Hematopoietic multipotent progenitor cell treated with erythropoietin and hydrocortisone succinate and interleukin-3 and kit ligand, for 6 days (in vitro differentiated cells): ENCODE measurements at places on chromosomes 12 and 14.
A peak's percentile ranks its signal among the peaks of the same experiment; 100 is the strongest.

- no peak for DNase-seq
These were observed 8.3 kb downstream of the RERG start for GRCh38 chr12:15212930-15213329.

DNA sequence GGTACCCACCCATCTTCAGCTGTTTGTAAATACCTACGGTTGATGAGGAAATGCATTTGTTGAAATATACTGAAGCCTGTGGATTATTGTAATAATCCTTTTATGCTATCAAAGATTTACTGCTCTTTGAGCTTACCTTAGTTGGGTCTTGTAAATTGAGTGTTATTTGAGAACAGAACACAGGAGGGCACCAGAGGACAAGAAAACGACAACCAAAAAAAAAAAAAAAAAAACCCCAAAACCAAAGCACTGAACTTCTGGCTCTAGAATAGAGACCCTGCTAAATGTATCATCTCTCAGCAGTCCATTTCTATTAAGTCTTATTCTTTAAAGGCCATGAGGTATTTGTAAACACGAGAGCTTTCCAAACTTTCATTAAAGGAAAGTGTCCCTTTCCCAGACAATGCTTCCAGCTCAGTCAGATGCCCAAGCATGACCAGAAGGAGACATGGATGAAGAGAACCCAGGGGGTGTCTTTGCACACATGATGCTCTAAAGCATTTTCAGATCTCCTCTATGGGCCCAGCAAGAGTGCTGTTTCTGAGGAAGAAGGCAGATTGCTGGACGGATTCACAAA, 763.9 kb downstream of the NRXN3 start:
- DNase-seq = peak; percentile 41

GRCh38 chr12:12715459-12716150, 1.6 kb upstream of the CDKN1B start:
- peak; percentile 82 for DNase-seq

GRCh38 chr12:102300824-102301461, 103.3 kb upstream of the PMCH start:
- peak; percentile 51 for DNase-seq

GRCh38 chr12:9991876-9992275, 7.0 kb downstream of the CLEC1B start:
- no peak for DNase-seq

GRCh38 chr12:2581293-2582045, 213.3 kb upstream of the FKBP4 start:
- DNase-seq = no peak

DNA sequence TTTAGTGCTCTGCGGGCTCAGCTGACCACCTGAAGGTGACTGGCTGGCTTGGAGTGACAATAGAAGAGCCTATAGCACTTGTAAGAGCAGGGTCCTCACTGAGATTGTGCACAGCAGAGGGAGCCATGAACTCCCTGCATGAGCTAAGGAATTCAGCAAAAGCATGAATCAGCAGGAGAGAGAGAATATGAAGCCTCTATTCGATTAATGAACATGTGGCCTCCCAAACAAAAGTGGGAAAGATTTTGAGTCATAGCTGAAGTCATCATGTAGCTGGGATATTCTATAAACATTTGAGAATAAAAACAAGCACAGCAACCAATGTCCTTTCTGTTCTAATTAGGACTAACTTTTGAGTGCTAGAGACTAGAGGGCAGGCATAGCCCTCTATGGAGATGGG, 626.6 kb downstream of the DIO2 start:
- DNase-seq = no peak

DNA sequence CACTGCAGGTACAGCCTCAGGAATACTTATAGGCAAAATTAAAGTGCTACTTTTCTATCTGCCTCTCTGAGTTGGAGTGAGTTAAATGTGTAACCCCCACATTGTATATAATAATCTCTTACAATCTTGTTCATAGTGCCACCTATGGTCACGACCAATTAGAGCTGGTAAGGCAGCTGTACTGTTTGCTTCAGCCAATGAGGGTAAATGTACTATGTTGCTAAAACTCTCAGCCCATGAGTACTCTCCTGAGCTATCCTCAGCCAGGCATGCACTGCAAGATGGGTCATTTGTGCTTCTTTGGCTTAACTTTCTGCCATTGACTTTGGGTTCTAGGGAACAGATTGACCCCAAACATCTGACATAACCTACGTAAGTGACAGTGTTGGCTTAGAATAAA, 15.0 kb upstream of the MDM2 start:
- DNase-seq = peak; percentile 88

DNA sequence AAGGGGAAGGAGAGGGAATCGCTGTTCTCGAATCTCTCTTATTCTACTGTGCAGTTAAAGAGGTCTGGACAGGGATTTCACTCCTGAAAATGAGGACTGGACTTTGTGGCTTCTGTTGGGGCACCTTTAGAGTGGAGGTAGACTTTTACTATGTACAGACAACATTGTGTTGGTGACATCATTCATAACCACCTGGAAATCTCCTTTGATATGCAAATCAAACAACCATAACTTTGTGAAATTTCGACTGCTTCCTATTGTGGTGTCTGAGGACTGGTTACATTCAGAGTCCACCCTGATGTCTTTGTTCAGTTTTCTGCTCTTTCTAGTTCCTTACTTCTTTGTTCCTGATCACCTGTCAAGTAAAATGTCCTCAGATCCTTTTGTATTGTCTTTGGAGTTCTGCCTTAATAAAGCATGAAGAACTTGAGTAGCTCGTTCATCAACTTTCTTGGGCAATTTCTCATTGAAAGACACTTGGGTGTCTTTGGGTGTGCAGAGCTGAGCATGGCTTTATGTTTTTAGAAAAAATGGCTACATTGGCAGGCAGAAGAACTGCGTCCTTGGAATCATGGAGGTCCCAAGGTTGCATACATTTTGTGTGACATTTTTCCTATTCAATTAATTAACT, 29.8 kb downstream of the LRRK2 start:
- DNase-seq = no peak

DNA sequence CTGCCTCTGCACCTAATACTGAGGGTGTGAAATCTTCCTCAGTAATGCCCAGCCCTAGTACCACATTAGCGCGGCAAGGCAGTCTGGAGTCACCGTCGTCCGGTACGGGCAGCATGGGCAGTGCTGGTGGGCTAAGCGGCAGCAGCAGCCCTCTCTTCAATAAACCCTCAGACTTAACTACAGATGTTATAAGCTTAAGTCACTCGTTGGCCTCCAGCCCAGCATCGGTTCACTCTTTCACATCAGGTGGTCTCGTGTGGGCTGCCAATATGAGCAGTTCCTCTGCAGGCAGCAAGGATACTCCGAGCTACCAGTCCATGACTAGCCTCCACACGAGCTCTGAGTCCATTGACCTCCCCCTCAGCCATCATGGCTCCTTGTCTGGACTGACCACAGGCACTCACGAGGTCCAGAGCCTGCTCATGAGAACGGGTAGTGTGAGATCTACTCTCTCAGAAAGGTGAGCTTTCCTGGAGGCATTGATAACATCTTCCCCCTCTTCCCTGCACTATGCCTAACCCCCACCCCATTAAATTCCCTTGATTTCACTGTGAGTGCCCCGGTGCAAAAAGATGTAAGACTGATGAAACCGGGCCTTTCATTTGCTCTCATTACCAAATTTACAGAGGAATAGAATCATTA, 291.4 kb downstream of the NAV3 start:
- no peak for DNase-seq

DNA sequence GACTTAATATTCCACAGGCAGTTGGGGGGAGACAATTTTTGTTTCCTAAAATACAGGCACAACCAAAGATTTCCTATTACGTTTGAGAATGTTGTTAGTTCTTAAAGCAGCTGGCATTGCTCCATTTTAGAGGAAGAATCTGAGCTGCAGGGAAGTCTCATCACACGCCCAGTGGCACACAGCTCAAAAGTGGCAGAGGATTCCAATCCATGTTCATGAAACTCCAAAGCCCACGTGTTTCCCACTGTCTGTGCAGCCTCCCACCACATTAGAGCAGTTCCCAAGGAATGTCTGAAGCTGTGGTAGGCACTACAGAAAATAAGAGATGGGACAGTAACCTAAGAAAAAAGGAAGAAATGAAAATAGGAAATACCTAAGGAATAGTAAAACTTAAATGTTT, 6.1 kb upstream of the IL26 start:
- no peak for DNase-seq

GRCh38 chr12:10331642-10332239, 24.1 kb downstream of the KLRD1 start:
- DNase-seq = peak; percentile 86

GRCh38 chr12:90274407-90274806, 565.8 kb upstream of the ATP2B1 start:
- DNase-seq = no peak

DNA sequence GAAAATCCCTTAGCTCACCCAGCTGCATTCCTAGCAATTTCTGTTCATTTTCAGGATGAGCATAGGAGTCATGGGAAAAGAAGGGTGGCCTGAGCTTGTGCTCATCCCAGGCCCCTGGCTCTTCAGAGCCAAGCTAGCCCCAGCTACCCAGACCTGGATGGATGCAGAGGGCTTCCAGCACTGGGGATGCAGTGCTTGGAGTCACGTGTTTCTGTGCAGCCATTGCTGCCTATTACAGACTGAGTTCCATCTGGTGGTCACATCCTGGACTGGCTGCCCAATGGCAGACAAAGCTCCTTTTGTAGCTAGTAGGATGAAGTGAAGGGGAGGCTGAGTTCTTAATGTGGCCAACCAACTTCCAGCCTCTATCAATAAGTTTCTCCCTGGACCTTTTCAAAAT, 54.2 kb upstream of the JDP2 start:
- no peak for DNase-seq

- DNase-seq = no peak
These were observed 12.6 kb downstream of the GPRC5A start for GRCh38 chr12:12903642-12904609.
